ENCODE measurements at places on chromosomes 5 and 9.

- no peak for DNase-seq
Observed at GRCh38 chr5:13766236-13766635, 178.3 kb downstream of the DNAH5 start.

- DNase-seq, result no peak
Observed at GRCh38 chr5:53991942-53992341, 318.4 kb downstream of the ARL15 start.

DNA sequence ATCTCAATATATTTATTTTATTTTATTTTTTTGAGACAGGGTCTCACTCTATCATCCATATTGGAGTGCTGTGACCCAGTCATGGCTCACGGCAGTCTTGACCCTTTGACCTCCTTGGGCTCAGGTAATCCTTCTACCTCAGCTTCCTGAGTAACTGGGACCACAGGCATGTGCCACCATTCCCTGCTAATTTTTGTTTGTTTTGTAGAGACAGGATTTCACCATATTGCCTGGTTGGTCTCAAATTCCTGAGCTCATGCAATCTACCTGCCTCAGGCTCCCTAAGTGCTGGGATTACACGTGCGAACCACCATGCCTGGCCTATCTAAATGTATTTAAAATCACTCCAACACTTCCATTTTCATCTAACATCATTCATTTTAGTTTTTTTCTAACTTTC is 190.5 kb upstream of the CHD1 start:
- no peak for DNase-seq

- DNase-seq, result no peak
Observed at GRCh38 chr5:71637133-71637532, 50.0 kb downstream of the MCCC2 start.

DNA sequence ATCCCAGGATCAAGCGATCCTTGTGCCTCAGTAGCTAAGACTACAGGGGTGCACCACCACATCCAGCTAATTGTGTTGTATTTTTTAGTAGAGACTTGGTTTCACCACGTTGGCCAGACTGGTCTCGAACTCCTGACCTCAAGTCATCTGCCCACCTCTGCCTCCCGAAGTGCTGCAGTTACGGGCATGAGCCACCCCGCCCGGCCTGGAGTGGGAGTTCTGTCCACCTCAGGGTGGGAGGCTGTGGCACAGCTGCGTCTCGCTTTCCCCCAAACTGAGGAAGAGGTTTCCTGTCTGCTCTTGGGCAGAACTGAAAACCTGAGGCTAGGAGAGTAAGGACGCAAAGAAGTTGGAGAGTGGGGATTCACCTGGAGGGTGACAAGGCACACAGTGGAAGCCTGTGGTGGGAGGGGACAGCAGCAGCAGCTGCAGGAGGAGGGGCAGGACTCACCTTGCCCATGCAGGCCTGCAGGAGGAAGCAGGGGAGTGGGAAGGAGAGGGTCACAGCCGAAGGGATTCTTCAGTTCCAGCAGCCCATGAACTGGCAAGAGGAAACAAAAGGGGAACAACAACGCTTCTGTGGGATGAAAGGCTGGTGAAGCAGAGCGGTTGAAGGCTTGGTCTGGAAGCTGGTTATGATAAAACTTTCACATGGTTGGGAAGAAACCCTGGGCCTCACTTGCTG is 181.4 kb downstream of the GAS1 start:
- DNase-seq, result no peak

All from activated T-helper 9 cell treated with anti-CD3 and anti-CD28 coated beads, Interleukin-2, amount 50 U/mL, for 16 hours (primary cell).